ENCODE measurements at places on chromosomes 11 and 22.

GRCh38 chr11:43879789-43880639, 617 bp upstream of the ALKBH3 start:
- no peak for DNase-seq
- no peaks in the 10 kb centered on the region for H3K27me3 ChIP-seq
- peak overlapping the region; percentile 74 for H3K27ac ChIP-seq
- H3K4me3 ChIP-seq: peak overlapping the region; percentile 84
- H3K4me1 ChIP-seq: peaks cover 12% of the 10 kb centered on the region

GRCh38 chr11:11620921-11621572, 758 bp downstream of the GALNT18 start:
- peak overlapping the region; percentile 67 for H3K4me3 ChIP-seq
- DNase-seq: no peak
- H3K27ac ChIP-seq: peak overlapping the region; percentile 62
- H3K4me1 ChIP-seq: peaks cover 16% of the 10 kb centered on the region
- H3K36me3 ChIP-seq: no peaks in the 10 kb centered on the region

DNA sequence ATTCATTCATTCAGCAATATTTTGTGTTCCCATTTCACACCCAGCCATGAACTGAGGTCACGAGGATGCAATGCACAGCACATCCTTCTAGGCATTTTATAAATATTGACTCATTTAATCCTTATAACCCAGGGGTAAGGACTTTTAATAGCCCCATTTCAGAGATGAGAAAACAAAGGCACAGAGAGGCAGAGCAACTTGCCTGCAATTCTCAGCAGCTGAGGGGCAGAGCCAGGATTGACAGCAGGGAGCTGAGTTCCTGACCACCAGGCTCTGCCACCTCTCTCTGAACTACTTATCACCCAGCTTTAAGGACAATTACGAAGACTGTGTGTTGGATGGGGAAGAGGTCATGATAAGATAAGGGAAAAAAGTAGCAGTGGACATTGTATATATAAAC, 12.8 kb upstream of the FGF3 start:
- H3K36me3 ChIP-seq: no peaks in the 10 kb centered on the region
- no peaks in the 10 kb centered on the region for H3K4me1 ChIP-seq
- H3K4me3 ChIP-seq: no peak overlapping the region
- H3K27ac ChIP-seq: no peak overlapping the region
- H3K27me3 ChIP-seq: no peaks in the 10 kb centered on the region

DNA sequence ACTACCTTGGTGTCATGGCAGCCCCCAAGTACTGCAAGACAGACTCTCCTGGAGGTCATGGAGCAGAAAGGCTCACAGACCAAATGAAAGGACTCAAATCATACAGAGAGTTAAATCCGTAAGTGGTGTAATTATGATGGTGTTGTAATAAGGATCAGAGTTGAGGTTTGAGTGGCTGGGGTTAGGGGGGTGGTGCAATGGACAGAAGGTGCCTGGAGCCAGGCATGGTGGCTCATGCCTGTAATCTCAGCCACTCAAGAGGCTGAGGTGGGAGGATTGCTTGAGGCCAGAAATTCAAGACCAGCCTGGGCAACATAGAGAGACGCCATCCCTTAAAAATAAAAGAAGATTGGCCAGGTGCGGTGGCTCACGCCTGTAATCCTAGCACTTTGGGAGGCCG, 18.7 kb downstream of the ART5 start:
- no peak overlapping the region for H3K27ac ChIP-seq
- no peaks in the 10 kb centered on the region for H3K4me1 ChIP-seq
- no peak overlapping the region for H3K4me3 ChIP-seq
- H3K27me3 ChIP-seq: no peaks in the 10 kb centered on the region

DNA sequence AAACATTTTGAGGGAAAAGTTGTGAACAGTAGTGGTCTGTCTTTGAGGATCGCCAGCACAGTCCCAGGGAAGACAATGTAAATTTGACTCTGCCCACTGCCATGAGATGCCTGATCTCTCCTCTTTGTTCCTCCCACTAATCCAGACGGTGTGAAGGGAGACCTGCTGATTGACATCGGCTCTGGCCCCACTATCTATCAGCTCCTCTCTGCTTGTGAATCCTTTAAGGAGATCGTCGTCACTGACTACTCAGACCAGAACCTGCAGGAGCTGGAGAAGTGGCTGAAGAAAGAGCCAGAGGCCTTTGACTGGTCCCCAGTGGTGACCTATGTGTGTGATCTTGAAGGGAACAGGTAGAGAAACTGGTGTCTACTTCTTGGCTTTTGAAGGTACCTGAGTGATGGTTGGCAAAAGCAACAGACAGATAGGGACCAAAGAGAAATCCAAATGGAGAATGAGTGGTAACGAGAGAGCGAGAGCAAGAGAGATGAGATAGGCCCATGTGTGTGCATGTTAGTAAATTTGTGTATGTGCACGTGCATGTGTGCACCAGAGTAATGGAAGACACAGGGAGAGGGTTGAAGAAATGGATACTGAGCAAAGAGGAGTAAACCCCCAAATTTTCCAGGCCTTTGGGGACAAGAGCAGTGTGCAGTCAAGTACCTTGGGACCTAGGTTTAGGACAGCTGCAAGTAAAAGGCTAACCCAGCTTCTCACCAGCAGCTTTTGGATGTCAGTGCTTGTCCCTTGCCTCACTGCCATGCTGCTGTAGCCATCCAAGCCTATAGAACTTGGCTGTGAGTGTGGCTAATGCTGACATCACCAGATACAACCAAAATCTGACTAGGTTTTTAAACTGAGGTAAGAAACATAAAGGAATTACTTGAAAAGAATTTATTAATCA, 1.9 kb downstream of the NNMT start:
- no peak for DNase-seq
- H3K4me1 ChIP-seq: no peaks in the 10 kb centered on the region
- no peak overlapping the region for H3K27ac ChIP-seq
